Right renal cortex interstitium (tissue), 3 donors: ENCODE measurements at places on chromosomes 7 and 10.

GRCh38 chr10:22599048-22599561 lies 115.3 kb downstream of the PIP4K2A start:
- no peak for DNase-seq

DNA sequence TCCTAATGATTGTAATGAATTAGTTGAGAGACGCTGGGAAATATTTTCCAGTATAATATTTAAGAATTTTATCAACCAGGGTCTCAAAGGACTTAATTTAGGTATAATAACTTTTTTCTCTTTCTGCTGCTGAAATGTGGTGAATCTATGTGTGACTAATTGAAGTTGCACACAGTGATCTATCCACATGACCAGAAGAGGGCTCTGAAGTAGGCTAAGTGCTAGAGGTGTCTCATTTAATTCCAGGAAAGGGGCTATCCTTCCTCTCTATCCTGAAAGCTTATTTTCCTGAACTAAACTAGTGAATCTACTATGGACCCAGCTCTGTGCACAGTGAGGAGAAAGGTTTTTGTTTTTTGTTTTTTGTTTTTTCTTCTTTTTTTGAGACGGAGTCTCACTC lies 294.4 kb upstream of the MYO3A start:
- no peak for DNase-seq

DNA sequence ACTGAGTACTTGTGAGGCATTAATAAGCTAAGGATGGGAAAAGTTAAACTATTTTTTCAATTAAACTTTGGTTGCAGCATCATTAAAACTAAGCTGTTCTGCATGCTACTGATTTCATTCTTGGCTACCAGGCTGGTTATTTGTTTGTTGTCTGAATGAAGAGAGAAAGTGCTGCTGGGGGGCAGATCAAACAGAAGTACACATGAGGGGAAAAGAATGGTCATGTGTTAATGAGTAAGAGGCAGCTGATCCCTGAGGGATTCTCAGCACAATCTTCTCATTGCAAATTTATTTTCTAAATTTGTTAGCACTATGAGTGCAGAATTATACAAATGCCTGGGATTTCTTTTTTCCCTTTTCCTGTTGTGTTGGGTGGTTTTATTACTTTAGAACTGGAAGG lies 213.2 kb upstream of the HPS1 start:
- no peak for DNase-seq

DNA sequence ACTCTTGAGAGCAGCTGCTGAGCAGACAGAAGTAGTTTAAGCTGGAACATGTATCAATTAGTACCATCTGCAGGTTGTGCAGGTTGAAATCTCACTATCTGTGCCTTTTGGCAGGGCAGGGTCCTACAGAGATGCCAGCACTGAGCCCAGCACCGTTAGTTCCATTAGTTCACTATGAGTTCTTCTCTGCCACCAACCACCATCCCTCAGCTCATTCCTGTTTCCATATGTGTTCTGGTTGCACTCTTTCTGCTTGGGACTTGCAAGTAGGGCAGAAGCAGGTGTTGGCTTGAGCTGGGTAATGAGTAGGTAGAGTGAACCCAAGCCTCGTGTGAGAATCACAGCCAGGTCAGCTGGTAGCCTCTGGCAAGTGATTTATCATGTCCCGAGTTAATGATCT lies 2.8 kb downstream of the SMO start:
- no peak for DNase-seq

DNA sequence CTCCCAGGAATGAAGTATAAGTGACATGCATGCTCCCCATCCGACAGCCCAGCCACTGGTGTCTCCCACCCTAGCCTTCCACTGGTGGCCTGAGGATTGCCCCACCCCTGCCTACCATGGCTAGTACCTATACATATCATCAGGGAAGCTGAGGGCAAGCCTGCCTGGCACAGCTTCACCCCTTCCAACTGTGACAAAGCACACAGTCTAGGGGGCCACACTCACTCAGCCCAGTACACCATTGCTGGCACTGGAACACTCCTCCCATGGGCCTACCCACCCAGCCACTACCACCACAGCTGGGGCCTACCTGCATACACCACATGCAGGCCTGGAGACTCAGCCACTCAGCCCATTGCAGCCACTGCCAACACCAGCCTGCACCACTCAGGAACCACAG lies 393.1 kb upstream of the STEAP1 start:
- no peak for DNase-seq

DNA sequence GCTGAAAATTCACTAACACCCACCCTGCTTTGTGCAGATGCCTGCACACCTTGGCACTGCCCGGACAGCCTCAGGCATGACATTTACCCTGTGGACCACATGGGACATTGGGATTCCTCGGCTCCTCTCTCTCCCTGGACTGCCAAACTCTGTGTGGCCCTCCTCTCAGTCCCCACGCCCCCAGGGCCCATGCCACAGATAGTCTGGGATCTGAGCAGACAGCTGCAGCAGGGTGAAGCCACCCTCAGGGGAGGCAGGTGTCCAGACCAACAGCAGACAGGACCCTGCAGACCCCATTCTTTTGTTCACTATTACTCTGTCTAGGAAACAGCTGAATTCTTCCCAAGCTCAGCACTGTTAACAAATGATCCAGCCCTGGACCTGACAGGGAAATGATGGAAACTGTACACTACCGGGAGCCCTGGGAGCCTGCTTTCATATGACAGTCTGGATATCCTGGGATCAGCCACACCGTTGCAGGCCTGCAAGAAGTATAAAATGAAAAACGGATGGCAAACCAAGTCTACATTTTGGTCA lies 83.4 kb downstream of the VOPP1 start:
- DNase-seq = no peak
